ENCODE measurements at places on chromosomes 7 and 10.

DNA sequence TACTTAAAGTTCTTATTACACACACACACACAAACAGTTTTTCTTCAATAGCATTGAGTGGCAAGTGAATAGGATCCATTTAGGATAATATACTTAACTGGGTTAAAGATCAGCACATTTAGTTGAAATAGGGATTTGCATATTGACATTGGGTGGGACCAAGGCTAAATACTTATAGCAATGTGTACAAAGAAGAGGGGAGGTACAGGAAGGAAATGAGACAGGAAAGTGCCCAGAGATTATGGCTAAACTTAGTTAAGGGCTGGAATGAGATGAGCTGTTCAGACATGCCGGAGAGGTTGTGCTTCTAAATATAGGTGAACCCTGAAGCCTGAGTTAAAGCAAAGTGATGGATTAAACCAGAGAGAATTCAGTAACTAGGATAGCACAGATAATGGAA is 95.1 kb downstream of the LSMEM1 start:
- DNase-seq: no peak

- DNase-seq: no peak
Measured at GRCh38 chr7:75045881-75046280, 27.7 kb downstream of the RCC1L start.

DNA sequence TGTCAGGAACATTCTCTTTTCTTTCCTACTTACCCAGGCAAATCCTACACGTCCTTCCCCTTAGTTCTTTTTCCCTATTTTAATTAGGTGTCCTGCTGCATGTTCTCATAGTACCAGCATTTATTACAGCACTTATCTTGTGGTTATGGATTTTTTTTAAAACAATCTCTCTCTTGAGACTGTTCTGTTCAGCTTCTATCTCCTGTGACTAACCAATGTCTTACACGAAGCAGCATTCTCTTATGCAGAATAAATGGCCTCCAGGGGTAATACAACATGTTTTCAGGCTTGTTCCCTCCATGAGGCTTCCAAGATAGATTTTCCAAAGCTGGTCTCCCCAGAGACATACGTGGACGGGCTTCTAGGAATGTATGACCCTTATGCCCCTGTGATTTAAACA is 1096.1 kb upstream of the CELF2 start:
- no peak for DNase-seq

DNA sequence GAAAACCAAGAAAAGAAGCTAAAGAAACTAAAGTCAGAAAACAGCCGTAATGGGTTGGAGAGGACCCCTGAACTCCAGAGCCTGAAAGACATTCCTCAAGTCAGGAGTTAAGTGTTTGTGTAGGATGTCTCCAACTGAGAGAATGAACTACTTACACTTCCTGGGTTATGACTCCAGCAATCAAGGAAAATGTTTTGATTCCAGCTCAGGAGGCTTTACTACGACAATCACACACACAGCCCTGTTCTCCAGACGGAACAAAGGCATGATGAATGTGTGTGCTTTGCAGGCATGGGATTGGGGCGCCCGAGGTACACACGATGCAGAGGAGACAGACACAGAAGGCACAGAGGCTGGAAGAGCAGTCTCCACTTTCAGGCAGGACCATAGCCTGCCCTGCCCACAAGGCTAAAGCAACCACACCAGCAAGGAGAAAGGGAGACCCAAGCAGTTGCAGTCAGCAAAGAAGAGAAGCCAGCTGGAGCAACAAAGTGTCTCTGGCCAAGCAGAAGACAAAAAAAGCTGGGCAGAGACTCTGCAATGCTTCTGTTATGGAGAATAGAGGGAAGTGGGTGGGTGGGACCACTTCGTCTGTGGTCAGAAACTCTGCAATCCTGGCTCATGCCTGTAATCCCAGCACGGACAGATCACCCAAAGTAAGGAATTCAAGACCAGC is 89.1 kb downstream of the GRB10 start:
- DNase-seq: no peak

GRCh38 chr7:94422827-94423460 is 28.2 kb downstream of the COL1A2 start:
- no peak for DNase-seq

GRCh38 chr10:128540128-128540762 is 414.0 kb upstream of the MKI67 start:
- DNase-seq: no peak
